AG08395 (cell line): ENCODE measurements at places on chromosomes 4 and X.

- DNase-seq: no peak
These were observed 187.8 kb downstream of the FRAS1 start for GRCh38 chr4:78244705-78245485.

GRCh38 chr4:1900087-1900433 lies 28.9 kb downstream of the NSD2 start:
- DNase-seq: no peak

- DNase-seq: peak; percentile 52
These were observed 13.3 kb downstream of the CETN2 start for GRCh38 chrX:152817078-152817764.

- no peak for DNase-seq
These were observed at the start of gene STAP1 for GRCh38 chr4:67558493-67558892. Gene STAP1 (plus strand): TSS chr4:67558727. CDS start chr4:67558810, 83 bp downstream.
